ENCODE measurements at places on chromosomes 1 and 21.

DNA sequence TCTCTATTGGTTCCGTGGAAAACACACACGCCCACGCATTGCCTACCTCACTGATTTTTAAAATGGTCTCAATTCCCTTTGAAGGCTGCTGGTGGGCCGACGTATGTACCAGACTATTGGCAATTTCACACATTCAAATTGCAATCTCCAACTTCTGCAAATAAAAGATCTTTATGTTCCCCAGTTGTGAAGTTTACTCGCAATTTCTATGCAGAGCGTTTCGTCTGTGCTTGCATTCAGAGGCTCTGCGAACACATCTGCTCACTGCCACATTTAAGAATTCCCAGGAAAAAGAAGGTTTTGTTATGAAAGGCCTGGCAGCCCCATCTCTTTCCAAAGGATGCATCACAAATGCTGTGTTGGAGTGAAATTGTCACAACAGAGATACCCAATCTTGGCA lies 288.0 kb upstream of the KAZN start:
- DNase-seq = no peak

- no peak for DNase-seq
Observed at GRCh38 chr1:53249706-53250105, 11.4 kb upstream of the MAGOH start.

GRCh38 chr1:7584157-7584556 lies 186.9 kb upstream of the VAMP3 start:
- DNase-seq = no peak

- no peak for DNase-seq
Observed at GRCh38 chr1:232728507-232729263, 76.5 kb upstream of the MAP10 start.

DNA sequence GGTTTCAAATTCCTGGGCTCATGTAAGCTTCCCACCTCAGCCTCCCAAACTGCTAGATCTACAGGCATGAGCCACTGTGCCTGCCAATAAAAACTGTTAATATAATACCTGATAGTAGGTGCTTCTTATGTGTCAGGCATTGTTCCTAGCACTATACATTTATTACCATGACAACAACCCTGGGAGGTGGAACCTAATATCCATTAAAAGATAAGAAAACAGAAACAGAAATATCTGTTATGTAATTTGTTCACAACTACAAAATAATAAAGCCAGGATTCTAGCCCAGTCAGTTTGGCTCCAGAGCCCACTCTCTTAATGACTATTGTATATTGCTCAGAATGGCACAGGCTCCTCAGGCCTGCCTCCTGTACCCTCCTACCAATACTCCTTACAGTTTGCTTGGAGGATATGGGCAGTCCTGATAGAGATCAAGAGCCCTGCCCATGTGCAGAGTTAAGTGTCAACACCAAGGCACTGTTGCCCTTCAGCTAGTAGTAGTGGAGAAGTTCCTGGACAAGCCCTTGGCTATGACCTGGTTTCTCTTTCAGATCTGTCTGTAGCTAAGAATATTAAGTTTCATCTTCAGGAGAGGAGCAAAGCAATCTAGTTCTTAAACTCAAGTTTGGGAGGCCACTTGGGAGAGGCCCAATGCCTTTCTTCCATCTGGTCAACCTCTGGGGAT lies 22.4 kb downstream of the RPL5 start:
- DNase-seq = no peak
